ENCODE measurements at places on chromosomes 16 and 17.
A peak's percentile ranks its signal among the peaks of the same experiment; 100 is the strongest.

- DNase-seq, result peak; percentile 22
Observed at GRCh38 chr16:84617041-84617790, 662 bp downstream of the COTL1 start.

- DNase-seq, result no peak
Observed at GRCh38 chr17:32445074-32445415, 735 bp downstream of the PSMD11 start.

DNA sequence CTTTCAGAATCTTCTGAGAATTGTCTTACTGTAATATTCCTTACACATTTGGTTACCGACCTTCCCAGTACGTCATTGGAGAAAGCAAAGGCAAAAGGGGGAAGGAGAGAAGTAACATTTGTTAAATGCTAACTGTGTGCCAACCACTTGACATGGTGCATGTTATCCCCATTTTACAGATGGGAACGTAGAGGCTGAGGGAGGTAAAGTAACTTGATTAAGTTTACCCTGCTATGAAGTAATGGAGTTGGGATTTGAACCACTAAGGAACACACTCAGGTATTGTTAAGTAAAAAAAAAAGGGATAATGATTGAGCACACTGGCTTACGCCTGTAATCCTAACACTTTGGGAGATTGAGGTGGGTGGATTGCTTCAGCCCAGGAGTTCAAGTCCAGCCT, 156.4 kb downstream of the PRKCA start:
- no peak for DNase-seq

GRCh38 chr16:78284957-78285434, 185.5 kb downstream of the WWOX start:
- no peak for DNase-seq

DNA sequence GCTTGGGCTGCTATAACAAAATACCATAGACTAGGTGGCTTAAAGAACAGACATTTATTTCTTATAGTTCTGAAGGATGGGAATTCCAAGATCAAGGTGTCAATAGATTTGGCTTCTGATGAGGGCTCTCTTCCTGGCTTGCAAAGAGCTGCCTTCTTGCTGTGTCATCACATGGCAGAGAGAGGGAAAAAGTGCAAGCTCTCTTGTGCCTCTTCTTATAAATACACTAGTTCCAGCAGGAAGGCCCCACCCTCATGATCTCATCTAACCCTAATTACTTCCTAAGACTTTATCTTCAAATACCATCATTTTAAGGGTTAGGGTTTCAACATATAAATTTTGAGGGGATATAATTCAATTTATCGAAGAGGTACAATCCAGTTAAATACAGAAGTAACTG, 30.6 kb downstream of the ABCA9 start:
- DNase-seq, result no peak

DNA sequence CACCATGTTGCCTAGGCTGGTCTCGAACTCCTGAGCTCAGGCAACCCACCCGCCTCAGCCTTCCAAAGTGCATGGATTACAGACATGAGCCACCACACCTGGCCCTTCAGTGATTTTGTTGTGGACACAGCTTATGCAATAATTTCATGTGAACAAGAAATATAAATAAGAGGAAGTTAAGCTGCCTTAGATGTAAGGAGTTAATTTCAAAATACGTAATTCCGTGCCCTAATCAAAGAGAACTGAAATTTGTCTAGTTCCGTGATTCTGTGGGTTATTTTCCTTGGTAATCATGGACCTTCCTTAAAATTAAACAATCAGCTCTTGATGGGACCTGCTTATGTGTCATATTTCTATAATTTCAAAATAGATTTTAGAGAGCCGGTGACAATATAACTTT, 11.9 kb downstream of the TVP23A start:
- no peak for DNase-seq

GRCh38 chr16:53973021-53973420, 269.1 kb downstream of the FTO start:
- no peak for DNase-seq

DNA sequence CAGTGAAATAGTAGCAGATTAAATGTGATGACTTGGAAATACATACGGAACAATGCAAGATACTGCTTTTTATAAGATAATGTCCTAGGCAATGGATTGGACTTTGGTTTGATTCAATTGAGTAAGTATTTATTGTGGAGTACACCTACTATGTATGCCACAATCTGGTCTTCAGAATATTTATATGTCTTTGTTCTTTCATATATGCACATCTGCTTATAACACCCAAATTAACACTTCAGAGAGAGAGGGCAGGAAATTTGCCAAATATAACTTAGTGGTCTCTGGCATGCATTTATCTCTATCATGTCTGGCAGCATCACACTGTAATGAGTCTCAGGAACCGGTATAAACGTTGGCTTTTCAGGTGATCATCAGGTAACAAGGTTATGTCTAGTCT, 16.9 kb downstream of the RPGRIP1L start:
- DNase-seq, result no peak

- no peak for DNase-seq
Observed at GRCh38 chr17:20991276-20992037, 51.4 kb downstream of the USP22 start.

- DNase-seq, result no peak
Observed at GRCh38 chr17:31147507-31148202, 52.9 kb downstream of the NF1 start.
